ENCODE measurements at places on chromosomes 7 and 10. TPM values are rescaled to one million over a fixed set of nuclear protein-coding genes. Genes with fewer than 3 reads are reported as not detected.

HMX3 gene
- not detected for total RNA-seq

TMEM184A gene
- total RNA-seq: under 0.01 TPM

RFC2 gene
- 45.6 TPM for total RNA-seq

COL26A1 gene
- not detected for total RNA-seq

GRM8 gene
- not detected for total RNA-seq

SPDYE2B gene
- not detected for total RNA-seq

HTR7 gene
- 2.1 TPM for total RNA-seq

GPER1 gene
- 4.2 TPM for total RNA-seq

FUOM gene
- 32.7 TPM for total RNA-seq

AKR1C4 gene
- not detected for total RNA-seq

SPDYE2 gene
- not detected for total RNA-seq

HOXA7 gene
- 4.2 TPM for total RNA-seq

SH2D4B gene
- total RNA-seq: not detected

MYO1G gene
- not detected for total RNA-seq

WDR86 gene
- 6.7 TPM for total RNA-seq

VPS37D gene
- total RNA-seq: 1.8 TPM

PTTG1IP2 gene
- total RNA-seq: not detected

SLC16A9 gene
- total RNA-seq: 1.3 TPM

DNAH11 gene
- total RNA-seq: under 0.01 TPM

CTAGE15 gene
- total RNA-seq: not detected

ERV3-1 gene
- 3.4 TPM for total RNA-seq

PPIA gene
- 3,797 TPM for total RNA-seq

DDC gene
- total RNA-seq: not detected

WASL gene
- total RNA-seq: 10.8 TPM

CPVL gene
- total RNA-seq: not detected

LBX1 gene
- under 0.01 TPM for total RNA-seq

NACAD gene
- total RNA-seq: 3.6 TPM

PNLIP gene
- not detected for total RNA-seq

CCNY gene
- 38.2 TPM for total RNA-seq

MACC1 gene
- under 0.01 TPM for total RNA-seq

C10orf120 gene
- not detected for total RNA-seq

MEOX2 gene
- total RNA-seq: 1.5 TPM

ZNF488 gene
- 0.45 TPM for total RNA-seq

TDRD1 gene
- total RNA-seq: not detected

GIMAP4 gene
- total RNA-seq: not detected

SPDYE11 gene
- total RNA-seq: not detected

NME8 gene
- total RNA-seq: not detected

GDI2 gene
- 351 TPM for total RNA-seq

MUC12 gene
- total RNA-seq: 1.2 TPM

EBLN1 gene
- total RNA-seq: not detected

GCK gene
- total RNA-seq: 0.74 TPM

AQP1 gene
- total RNA-seq: 0.45 TPM

ADRA2A gene
- total RNA-seq: not detected

Data from bronchus fibroblast of lung (primary cell).